ENCODE measurements at places on chromosomes 13 and 19.

DNA sequence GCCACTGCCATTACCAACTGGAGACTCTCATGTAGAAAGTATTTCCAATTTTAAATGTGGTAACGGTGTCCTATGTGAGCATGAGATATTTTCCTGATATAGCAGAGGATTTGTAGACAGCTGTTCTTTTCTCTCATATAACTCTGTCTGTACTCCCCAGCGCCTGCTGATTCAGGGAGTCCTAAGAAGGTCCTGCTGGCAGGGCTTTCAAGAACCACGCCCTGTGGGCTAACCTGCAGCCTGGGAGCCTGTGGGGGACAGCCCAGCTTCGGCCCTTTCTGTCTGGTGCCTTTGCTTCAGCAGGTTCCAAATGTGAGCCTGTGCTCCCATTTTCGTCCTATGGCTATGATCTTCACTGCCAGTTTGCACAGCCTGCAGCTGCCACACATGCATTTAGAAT, 316.8 kb downstream of the ATP8A2 start:
- no peak for DNase-seq

GRCh38 chr13:80082396-80083080, 258.4 kb downstream of the SPRY2 start:
- no peak for DNase-seq

DNA sequence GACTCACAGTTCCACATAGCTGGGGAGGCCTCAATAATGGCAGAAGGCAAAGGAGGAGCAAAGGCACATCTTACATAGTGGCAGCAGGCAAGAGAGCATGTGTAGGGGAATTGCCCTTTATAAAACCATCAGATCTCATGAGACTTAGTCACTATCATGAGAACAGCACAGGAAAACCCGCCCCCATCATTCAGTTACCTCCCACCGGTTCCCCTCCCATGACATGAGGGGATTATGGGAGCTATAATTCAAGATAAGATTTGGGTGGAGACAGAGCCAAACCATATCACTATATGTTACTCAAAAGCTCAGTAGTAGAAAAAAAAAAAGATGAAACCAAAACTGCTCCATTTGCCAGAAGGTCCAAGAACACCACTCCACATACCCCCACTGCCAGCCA, 58.5 kb downstream of the DNAJC15 start:
- DNase-seq, result no peak

GRCh38 chr19:13707915-13708314, 56.4 kb upstream of the MRI1 start:
- no peak for DNase-seq

GRCh38 chr19:2561895-2562294, 86.0 kb downstream of the GADD45B start:
- DNase-seq, result peak; percentile 13

DNA sequence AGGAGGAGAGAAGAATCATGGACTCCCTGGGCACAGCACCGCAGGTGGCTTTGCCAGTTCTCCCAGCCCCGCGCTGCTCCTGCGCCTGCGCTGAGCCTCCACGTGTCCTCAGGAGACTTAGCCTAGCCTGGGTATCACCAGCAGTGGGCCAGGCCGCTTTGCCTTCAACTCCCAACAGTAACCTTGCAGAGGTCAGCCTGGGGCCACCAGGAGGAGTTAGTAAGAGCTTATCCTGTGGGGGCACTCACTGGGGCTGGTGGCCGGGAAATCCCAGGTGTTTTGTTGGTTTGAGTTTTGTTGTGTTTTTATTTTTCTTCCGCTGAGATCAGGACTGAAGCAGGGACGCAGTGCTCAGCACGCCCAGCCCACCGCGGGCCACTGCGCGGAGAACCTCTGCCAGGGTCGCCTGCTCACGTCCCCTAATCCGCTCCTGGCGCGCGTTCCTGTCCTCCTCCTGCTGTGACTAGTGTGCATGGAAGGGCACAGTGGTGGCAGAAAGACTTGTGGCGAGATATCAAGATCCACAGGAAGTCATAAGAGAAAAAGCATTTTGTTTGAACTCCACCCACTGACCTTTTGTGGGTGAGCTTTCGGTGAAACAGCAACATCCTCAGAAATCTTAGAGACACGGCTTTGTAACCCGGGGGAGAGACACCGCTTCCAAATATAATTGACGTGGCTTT, 207.4 kb upstream of the RFC3 start:
- peak; percentile 44 for DNase-seq

DNA sequence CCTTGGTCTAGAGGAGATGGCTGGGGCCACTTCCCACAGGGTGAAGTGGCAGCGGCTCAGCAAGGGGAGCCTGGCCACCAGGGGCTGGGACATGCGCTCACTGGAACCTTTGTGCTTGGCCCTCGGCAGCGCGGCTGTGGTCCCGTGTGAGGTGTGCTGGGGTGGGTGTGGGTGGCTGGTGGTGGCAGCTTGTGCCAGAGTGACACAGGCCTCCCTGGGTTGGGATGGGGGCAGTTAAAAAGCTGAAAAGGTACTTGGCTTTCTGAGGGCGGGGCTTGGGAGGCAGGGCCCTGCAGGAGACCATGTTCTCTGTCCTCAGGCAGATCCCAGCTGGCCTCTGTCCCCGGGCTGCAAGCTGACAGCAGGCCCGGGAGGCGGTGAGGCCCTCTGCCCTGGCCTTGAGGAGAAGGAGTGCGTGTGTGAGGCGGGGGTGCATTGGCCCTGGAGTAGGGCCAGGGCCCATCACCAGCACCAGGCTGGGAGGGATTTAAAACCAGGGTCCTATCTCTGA, 17.3 kb downstream of the MPND start:
- no peak for DNase-seq

GRCh38 chr19:5282901-5283300, 57.7 kb downstream of the PTPRS start:
- no peak for DNase-seq

DNA sequence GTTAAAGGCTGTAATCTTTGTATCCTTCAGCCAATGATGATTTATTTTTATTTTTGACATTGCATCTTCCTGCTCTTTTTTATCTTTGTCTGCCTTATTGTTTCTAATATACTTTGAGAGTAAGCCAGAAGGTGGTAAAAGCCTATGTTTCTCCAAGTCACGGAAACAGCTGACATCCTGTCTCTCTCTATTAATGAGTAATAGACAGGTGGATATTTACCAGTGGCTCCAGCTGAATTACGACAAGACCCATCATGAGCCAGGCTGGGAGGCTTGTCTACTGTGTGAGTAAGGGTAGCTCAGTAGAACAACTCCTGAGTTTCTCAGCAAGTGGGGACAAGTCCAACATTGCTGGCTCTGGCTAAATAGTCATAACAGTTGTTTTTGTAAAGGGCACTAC, 166.6 kb downstream of the NDFIP2 start:
- no peak for DNase-seq

DNA sequence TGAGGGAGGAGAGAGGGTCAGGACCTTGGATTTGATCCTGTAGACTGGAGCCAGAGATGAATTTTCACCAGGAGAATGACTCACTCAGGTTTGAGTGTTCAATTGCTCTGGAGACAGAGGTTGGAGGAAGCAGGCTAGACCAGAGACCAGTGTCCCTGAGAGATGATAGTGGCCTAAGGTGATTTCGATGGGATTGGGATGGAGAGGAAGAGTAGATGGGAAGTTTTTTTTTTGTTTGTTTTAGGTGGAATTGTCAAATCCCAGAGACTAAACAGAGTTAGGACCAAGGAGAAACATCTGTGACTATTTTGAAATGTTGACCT, 2.3 kb downstream of the CEBPG start:
- no peak for DNase-seq

GRCh38 chr13:85603735-85604134, 195.5 kb downstream of the SLITRK6 start:
- no peak for DNase-seq

- no peak for DNase-seq
Observed at GRCh38 chr19:51592521-51592920, 21.4 kb downstream of the ZNF175 start.

- no peak for DNase-seq
Observed at GRCh38 chr13:26806891-26807290, 46.3 kb upstream of the GPR12 start.

GRCh38 chr13:98141509-98142379, 1.1 kb upstream of the FARP1 start:
- DNase-seq, result no peak

DNA sequence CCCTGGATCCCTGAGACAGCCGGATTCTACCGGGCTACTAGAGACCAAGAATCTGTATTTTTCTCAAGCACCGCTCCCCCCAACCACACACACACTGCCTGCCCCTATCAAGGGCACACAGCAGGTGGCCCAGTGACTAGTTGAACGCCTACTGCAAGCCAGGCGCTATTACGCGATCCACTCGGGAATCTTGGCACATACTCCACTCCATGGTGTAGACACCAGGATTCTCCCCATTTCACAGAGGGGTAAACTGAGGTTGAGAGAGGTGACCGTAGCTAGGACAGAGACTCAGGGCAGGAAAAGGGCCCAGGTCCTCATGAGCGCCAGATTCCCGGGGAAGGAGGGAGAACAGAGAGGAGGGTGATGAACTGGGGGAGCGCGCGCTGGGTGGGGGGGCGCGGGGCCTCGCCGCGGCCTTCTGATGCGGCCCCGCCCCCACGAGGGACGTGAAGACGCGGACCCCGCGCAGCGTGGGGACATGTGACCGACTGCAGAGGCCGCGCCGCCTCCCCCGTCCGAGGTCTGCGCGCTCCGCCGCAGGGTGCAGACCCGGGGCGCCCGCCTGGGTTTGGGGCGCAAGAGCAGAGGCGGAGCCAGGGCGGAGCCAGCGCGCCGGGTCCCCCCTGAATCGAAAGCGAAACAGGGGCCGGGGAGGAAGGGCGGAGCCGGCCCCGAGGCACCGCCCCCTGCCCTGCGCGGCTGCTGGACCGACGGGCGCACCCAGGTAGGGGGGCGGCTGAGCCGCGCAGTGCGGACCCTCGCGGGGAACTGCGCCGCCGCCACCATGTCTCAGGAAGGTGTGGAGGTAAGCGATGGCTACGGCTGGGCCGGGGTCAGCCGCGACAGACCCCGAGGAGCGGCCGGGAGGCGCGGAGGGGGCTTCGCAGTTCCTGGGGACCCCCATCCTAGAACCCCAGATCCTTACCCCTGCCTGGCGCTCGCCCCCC, at the start of gene SHFL:
Gene SHFL (plus strand): TSS at position 677 of the 950 bp plus-strand sequence. CDS start 111 bp downstream, at position 788.
- DNase-seq, result peak; percentile 68

- no peak for DNase-seq
Observed at GRCh38 chr19:19463348-19464117, 51.8 kb downstream of the TSSK6 start.

GRCh38 chr13:50866817-50867636, 23.5 kb upstream of the DLEU7 start:
- no peak for DNase-seq
